ENCODE measurements at places on chromosomes 5 and 9.

DNA sequence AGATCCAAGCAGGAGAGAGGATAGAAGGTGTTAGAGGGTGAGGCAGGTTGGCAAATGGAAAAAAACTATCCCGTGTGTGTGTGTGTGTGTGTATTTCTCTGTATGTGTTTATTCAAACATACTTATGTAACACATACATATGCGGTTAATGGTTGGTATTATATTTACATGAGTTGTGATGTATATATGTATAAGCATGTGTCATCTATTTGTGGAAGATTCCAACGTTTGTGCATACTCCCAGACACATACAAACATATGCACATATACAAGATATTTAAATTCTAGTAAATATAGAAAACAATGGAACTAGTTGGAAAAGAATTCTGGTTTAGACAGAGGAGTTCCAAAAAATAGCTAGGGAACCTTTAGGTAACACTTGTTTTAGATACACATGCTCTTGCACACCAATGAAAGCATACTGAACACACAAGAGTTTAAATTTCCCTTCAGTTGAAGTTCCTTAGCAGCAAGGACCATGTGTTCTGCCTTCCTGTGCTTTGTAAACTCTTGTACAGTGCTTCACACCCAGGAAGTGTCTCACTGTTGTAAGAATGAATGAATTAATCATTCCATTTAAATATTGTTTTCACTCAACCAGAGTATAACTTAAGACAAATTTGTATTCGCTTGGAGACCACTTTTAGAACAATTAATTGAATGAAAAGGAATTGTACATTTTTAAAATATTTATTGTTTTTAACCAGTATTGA is 257.8 kb downstream of the FER start:
- DNase-seq = no peak

DNA sequence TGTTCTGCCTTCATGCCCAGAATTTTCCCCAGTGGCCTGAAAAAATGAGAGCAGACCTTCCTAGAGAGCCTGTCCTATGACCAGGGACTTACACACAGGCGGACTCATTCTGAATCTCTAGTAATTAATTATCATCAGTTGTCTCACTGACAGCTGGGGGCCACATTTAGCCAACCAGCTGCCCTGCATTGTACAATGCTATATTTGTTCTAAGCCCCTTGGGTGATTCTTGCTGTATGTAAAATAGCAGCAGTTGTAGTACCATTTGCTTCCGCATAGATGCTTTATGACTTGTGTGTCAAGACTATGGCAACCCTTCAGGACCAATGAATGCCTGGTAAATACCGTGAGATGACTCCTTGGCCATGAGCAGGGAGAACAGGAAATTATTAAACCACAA is 415.4 kb upstream of the SEMA6A start:
- no peak for DNase-seq

DNA sequence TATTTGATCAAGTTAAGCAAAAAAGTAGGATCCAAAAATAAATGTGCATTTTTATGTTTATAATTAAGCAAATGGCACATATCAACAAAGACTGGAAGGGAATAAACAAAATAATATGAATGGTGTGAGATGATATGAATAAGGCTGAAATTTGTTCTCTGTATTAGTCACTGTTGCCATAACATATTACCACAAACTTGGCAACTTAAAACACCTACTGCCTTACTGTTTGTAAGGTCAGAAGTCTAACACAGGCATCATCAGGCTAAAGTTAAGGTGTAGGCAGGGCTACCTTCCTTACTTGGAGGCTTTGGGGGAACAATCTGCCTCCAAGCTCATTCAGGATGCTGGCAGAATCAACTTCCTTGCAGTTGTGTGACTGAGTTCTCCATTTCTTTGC is 19.3 kb downstream of the PGGT1B start:
- no peak for DNase-seq

- DNase-seq = no peak
Observed at GRCh38 chr5:180352116-180353047, 754 bp downstream of the GFPT2 start.

GRCh38 chr5:151258201-151258611 is 5.2 kb downstream of the GM2A start:
- DNase-seq = no peak

All from hematopoietic multipotent progenitor cell treated with erythropoietin and hydrocortisone succinate and interleukin-3 and kit ligand, for 17 days (in vitro differentiated cells).